Right lung (tissue), 10 donors: ENCODE measurements at places on chromosomes 4 and X. TPM values are rescaled to one million over a fixed set of nuclear protein-coding genes. Genes with fewer than 3 reads are reported as not detected.

- DNase-seq, result no peak
Measured at GRCh38 chr4:7132249-7132648, 60.1 kb upstream of the SORCS2 start.

GRCh38 chr4:10736266-10736665 lies 51.7 kb upstream of the CLNK start:
- DNase-seq, result no peak

GRCh38 chr4:128249787-128250668 lies 37.6 kb downstream of the PGRMC2 start:
- no peak for DNase-seq

GRCh38 chr4:22969287-22969896 lies 276.7 kb downstream of the GBA3 start:
- DNase-seq, result no peak

DNA sequence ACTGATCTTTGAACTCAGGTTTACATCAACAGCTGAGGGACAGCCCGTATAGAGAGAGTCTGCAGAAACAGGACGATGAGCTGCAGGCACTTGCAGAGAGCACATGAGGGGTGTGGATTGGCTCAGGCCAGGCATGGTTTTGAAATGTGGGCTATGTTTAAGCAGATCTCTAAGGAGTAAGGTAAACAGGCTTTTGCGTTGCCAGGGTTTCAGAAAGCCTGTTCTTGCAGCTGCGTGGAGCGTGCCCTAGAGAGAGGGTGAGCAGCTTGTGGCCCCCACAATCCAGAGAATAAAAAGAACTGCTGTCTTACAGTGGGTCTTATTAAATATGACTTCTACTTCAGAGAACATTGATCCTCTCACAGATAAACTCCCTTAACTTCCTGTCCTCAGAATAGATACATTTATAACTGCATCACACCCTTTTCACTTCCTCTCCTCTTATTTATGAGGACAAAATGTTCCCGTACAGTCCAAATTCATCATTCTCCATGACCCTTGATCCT lies 64.1 kb downstream of the TMA16 start:
- no peak for DNase-seq

- no peak for DNase-seq
Measured at GRCh38 chr4:120005076-120005475, 61.6 kb downstream of the MAD2L1 start.

DNA sequence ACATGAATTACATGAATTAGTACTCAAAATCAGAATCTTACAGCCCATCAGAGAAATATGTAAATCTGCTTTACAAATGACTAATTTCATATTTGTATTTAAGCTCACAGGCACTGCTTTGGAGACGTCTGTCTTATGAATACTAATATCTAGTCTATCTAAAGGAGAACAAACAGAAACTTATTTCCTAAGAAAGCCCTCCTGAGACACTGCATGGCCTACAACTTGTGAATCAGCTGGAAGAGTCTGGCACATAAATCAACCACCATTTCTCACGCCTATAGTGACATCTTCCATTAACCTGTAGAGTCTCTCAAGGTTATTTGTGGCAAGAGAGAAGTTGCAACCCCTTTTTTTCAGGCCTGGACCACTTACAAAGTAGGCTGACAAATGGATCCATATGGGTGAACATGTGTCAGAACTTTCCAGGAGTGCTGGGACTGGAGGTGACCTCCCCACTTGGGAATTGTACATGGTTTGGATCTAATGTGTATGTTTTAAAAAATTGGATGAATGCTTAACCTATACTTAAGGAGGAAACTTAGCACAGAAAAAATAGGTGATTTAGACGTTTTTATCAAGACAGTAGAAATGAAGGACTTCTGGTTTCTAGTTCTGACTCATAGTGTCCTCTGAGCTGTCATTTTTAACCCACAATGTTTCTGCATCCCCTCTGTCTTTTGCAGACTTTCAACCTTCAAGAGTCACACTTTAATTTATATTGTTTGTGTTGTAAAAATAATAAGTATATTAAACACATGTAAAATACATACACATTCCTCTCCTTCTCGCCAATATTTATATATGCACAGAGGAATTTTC lies 83.2 kb upstream of the ARHGAP24 start:
- peak; percentile 6 for DNase-seq

DNA sequence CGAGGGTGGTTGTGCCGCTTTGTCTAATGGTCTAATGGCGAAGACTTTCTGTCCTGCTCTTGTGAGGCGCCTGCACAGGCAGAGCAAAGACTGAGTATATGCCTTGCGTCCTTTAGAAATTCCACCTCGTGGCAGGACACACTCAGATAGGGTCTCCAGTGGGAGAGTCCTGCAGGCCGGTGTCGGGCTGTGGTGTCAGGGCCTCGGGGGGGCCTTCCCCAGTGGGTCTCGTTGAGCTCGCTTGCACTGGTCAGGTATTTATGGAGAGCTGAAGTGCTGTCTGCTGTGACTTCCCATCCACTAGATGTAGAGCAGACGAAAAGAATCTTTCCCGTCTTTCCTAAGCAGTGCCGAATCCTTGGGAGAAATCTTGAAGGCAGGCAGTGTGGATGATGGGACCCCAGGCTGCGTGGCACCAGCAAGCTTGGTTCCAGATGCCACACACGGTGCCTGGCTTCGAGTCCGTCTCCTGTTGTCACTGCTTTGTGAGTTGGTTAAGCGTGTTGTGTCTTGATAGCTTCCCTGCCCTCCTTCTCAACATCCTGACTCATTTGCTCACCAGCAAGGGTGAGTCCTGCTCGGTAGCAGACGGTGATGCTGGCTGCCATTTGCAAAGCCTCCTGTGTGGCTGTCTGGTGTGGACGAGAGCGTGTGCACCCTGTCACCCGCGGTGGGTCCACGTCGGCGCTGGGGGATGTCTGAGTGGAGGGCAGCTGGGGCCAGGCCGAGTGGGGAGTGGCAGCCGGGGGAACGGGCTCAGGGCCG lies 20.5 kb downstream of the MAEA start:
- DNase-seq, result no peak

- no peak for DNase-seq
Measured at GRCh38 chr4:128979934-128980333, 113.4 kb downstream of the SCLT1 start.

DNA sequence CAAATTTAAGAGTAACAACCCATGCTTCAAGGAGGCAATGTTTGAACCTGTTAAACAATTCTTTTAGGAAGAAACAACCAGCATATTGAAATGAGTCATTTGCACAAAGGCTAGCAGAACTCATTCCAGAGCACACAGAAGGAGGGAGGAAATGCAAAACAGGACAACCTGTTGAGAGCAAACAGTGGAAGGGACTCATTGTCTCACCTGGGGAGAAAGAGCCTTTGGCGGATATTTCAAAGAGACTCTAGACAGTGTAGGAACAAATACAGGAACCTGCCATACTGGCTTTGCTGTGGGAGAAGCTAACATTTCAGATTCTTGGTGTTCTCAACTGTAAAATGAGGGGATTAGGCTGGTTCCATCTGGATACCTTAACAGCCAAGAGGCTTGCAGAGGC lies 14.8 kb upstream of the RASGEF1B start:
- DNase-seq, result no peak

- DNase-seq, result no peak
Measured at GRCh38 chrX:153481043-153481442, 10.7 kb upstream of the HAUS7 start.

- DNase-seq, result no peak
Measured at GRCh38 chr4:185263419-185263818, 54.0 kb downstream of the SNX25 start.

GRCh38 chr4:128475597-128475996 lies 188.0 kb upstream of the PGRMC2 start:
- DNase-seq, result no peak

DNA sequence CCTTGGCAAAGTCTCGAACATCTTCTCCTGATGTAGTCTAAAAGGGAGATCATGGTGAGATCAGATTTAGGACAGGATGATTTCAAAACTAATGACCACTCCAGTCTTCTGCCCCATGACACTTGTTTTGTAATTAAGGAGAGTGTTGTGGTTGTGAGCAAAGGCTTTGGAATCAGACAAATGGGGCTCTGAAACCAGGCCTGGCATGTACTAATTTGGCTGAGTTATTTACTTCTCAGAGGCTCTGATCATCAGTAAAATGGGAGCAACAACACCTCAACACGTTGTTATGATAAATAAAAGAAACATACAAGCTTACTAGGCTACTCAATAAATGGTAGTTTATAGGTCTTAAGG lies 106.9 kb upstream of the FTHL17 start:
- no peak for DNase-seq

DNA sequence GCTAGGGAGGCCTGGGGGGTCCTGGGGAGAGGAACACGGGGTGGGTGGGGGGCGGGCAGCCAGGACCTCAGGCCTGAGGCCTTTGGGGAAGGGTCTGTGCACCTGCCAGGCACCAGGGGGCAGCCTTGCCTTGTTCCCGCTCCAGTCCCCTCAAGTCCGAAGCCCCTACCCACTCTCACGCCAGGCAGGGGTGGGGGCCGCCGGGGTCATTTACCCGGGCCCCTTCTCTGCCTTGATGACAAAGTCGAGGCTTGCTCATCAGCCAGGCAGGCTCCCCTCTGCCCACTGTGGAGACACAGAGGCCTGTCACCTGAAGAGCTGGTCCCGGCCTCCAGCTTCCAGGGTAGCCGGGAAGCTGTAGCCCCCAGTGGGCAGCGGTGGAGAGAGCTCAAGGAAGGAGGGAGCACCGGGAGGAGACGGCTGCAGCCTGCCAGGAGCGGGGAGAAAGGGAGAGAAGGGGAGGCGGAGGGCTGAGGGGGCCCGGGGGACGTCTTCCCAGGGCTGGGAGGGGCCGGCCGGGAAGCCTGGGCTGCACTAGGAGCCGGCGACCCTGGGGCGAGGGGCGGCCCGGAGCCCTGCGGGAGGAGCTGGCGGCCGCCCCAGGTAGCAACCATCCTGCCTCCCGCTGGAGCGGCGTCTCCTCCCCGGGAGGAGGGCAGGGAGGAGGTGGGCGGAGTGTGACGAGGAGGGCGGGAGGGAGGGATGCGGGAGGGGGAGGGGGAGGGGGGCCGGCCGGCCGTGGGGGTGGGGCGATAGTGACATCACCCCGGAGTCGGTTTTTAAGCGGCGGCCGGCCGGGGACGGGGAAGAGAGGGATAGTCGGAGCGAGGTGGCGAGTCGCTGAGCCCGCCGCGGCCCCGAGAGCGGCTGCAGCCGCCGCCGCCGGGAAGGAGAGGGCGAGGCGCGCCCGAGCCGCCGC lies at the start of gene SLC6A8:
TSS of gene SLC6A8 (plus strand) at position 806 of the 919 bp plus-strand sequence. CDS start 649 bp downstream, outside the sequence.
- DNase-seq, result peak; percentile 43

GRCh38 chrX:11770320-11770719 lies 12.3 kb downstream of the MSL3 start:
- DNase-seq, result peak; percentile 43

DNA sequence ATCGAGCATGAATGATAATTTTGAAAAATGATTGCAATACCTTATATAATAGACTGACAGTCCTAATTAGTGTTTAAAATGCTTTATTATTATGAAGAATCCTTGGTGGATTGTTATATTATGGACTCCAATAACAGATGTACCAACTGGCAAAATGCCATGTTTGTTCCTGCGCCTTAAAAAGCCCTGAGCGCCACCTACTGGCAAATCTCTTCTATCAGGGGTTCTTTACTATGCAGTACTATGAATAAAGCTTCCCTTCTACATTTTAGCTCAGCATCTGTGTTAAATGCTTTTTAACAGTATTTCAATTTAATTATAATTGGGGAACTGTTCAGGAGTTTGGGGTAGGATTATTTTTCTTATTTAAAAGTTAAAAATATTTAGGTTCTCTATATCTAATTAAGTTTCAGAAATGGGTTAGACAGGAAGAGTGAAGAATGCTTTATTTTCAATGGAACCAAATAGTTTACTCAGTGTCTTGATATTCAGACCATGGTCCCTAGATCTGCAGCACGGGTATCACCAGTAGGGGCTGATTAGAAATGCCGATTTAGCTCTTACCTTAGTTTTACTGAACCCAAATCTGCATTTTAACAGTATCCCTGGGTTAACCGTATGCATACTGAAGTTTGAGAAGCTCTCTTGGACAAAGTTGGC lies 20.0 kb downstream of the CFAP97 start:
- peak; percentile 83 for DNase-seq

- no peak for DNase-seq
Measured at GRCh38 chr4:43882470-43882869, 566.1 kb downstream of the KCTD8 start.

GRCh38 chrX:135480076-135480475 lies 40.4 kb upstream of the INTS6L start:
- DNase-seq, result no peak

DNA sequence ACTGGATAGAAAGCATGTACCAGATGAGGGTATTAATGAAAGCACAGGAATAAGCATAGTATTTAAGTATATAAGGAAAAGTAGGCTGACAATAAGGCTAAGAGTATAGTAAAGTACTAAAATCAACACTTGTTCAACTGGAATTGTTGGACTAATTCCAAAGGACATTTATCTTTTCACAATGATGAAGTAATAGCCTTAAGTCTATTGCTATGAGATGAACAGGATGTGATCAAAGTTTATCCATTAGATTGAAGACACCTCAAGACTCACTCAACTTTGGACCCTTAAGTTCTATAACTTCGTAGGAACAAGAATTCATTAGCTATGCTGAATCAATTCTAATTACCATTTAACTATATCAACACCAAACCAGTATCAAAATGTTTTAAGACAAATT lies 7.6 kb downstream of the MAD2L1 start:
- no peak for DNase-seq

DNA sequence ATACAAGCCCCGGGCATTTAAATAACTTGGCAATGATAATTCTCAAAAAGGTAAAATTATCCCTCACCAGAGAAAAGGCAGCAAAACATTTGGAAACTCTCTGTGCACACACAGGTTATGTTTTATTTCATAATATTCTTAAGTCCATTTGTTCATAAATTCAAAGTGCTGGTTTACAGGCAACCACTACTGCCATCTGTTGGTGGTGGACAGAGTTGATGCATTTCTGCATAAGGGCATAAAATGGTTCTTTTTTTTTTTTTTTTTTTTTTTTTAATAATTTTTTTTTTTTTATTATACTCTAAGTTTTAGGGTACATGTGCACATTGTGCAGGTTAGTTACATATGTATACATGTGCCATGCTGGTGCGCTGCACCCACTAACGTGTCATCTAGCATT lies 31.5 kb upstream of the IL21 start:
- peak; percentile 11 for DNase-seq

- no peak for DNase-seq
Measured at GRCh38 chrX:38824176-38824575, 22.9 kb downstream of the MID1IP1 start.

DNA sequence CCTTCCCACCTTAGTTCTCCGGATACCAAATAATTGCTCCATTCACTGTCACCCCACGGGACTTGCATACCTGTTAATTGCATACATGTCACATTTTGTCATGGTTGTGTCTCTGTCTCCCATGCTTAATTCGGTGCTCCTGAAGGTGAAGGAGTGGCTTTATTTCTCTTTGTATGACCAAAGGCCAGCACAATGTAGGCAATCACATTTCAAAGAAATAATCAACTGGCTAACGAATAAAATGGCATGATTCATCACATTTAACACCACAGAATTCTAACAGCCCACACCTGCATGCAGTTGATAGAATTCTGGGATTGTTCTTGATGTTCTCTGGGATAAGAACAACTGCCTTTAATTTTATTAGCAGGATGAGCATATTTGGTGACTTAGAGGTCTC lies 59.3 kb downstream of the ATXN3L start:
- DNase-seq, result no peak

F8A2 gene
- polyA plus RNA-seq, result not detected

CD40LG gene
- polyA plus RNA-seq, result 0.15 TPM

STATH gene
- polyA plus RNA-seq, result not detected

LDB2 gene
- 72.5 TPM for polyA plus RNA-seq

VEGFD gene
- polyA plus RNA-seq, result 39.5 TPM

CYLC1 gene
- not detected for polyA plus RNA-seq

ZFP42 gene
- polyA plus RNA-seq, result 7.5 TPM

TMEM150C gene
- 15.4 TPM for polyA plus RNA-seq

GAGE12E gene
- polyA plus RNA-seq, result not detected
